ENCODE measurements at places on chromosomes 6 and 20.

DNA sequence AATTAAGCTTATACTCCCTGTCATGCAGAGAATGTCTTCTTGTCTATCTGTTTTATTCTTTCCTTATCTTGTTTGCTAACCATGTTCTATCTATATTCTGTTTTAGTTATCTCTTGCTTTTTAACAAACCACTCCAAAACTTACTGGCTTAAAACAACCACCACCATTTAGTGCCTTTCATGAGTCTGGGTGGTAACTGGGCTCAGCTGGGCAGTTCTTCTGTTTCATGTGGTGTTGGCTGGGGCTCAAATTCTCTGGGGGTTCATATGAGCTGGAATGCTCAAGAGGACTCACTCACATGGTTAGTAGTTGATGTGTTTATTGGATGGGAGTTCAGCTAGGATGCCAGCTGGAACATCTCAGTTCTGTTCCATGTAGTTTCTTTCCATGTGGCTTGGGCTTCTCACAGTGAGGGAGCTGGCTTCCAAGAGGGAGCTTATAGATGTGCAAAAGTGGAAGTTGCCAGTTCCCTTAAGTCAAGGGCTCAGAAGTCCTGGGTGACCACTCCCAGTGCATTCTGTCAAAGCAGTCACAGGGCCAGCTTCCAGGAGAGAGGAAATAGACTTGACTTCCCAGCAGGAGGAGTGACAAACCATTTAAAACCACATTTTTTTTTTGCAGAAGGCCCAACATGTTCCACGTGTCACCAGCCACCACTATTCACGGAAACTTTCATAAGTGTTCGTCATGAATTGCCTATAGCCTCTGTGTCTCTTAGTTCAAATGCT lies 70.4 kb downstream of the PLCB4 start:
- DNase-seq: no peak

- no peak for DNase-seq
These were observed 99.5 kb upstream of the SIRPG start for GRCh38 chr20:1757072-1757471.

GRCh38 chr6:43952746-43953145 lies 174.5 kb downstream of the MRPL14 start:
- DNase-seq: no peak

GRCh38 chr20:36861875-36862801 lies 13.8 kb upstream of the TLDC2 start:
- DNase-seq: no peak

GRCh38 chr6:152293404-152293803 lies 343.8 kb downstream of the SYNE1 start:
- no peak for DNase-seq

DNA sequence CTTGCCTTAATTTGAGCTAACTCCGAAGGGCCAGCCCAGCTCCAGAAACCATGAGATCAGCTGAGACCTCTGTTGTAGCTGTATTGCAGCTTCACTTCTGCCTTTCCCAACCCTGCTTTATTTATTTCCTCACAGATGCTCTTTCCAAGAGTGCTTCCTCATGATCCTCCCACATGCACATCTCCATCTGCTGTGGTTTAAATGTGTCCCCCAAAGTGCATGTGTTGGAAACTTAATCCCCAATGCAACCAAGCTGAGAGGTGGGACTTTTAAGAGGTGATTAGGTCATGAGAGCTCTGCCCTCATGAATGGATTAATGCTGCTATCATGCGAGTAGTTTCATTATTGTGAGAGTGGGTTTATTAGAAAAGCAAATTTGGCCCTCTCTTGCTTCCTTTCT lies 164.4 kb upstream of the TAB2 start:
- DNase-seq: no peak

GRCh38 chr20:25535762-25536161 lies 49.6 kb downstream of the NINL start:
- no peak for DNase-seq

DNA sequence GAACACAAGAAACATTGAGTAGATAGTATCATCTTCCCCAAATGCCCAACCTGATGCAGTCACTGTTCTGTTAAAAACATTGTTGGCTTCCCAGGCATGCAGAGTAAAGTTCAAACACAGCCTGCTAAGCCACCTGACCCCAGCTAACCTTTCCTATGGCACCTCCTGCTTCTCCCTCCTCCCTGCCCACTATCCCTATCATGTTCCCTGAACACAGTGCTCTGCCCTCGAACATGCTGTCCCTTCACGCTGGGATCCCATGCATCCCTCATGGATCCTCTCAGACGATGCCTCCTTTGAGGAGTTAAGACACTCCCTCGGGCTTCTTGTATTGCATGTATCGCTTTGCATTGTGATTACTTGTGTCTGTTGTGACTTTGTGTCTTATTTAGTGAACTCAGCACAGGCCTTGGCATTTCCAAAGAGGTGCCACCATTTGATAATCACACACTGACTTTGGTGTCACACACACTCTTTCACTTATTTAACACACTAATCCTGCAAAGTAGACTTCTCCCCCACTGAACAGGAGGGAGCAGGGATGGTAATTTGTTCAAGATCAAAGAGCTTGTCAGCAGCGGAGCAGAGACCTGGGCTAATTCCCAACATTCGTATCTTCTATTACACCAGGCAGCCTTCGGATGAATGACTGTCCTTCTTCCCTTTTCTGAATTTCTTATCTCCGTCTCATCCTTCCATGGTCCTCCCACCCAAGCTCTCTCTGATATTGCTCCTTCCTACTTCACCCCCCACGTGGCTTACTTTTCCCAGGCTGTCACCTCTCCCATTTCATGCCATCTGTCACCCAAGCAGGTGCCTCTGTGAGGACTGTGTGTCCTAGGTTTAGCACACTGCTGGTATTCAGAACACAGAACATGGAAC lies 28.3 kb upstream of the SMIM29 start:
- no peak for DNase-seq

DNA sequence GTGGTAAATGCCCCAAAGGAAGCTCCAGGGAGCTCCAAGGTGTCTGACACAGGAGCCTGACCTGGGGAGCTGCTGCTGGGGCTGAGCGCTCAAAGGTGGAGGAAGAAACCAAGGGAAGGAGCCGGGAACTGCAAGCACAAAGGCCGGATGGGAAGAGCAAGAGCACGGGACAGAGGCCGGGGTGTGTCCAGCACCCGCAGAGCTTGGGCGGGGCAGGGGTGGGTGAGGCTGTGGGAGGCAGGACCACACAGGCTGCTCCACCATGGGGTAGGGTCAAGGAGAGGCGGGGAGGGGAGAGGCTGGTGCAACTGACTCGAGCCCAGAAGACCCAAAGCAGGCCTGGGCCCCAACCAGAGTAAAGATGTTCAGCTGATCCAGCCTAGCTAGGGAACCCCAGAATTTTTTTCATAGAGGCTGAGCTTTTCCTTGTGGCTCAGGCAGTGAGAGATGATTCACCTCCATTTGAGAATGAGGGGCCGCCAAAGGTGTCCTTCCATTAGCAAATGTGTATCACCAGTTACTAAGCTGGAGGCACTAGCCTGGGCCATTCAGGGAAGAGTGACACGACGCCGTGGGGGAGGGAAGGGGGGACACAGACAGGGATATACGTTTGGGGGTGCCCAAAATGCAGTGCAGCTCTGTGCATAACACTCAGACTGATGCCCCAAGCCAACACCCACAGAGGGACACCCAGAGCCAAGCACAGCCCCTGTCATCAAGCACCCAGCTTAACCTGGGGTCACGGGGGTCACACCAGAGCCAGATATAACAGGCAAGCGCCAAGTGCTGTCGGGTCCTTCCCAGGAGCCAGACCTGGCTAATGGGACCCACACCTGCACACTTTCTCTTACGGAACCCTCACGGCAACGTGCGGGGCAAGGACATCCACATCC lies 21.3 kb upstream of the TLDC2 start:
- no peak for DNase-seq

DNA sequence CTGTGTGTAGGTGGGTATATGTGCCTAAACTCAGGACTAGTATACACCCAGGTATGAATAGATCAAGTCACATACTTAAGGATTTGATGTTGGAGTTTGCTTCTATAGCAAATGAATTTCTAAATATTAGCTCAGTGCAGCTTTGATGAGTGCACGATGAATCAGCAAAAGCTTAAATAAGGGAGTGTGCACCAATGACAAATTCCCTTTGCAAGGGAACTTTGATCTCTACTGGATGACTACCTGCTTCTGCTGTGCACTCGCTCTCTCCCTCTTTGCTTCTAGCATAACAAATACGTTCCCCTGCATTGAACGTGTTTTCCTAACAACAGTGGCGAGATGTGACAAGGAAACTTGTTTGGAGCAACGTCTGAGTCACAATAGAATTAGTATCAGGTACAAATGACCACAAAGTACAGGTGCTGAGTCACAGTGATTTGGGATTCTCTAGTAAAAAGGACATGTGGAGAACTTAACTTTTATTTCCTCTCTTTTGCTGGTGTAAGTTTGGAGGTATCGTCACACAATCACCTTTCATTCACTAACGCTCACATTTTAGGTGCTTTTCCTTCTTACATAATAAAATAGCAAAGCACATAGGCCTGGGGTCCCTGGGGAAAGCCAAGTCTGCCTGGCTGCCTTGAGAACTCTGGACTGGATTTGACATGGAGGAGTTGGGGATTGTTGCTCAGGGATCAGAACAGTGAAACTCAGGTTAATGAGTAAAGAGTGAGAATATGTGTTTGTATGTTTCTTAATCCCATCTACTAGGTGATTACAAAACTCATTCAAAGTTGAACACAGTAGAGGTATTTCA lies 49.7 kb downstream of the KLHL31 start:
- no peak for DNase-seq

DNA sequence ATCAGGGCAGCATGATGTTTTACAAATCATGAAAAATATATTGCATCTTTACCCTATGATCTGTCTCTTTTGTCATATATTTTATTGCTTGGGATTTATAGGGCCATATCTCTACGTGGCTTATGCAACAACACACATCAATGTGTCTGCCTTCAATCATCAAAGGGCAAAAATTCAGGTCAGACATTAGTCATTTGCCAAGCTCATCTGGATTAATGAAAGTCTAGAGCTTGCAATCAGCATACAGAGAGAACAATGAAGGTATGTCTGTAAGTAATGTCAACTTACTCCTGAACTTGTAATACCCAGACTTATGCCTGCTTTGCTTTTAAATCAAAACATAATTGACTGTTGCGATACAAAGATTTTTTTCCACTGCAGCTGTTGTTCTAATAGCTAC lies 282.7 kb downstream of the HAO1 start:
- no peak for DNase-seq

DNA sequence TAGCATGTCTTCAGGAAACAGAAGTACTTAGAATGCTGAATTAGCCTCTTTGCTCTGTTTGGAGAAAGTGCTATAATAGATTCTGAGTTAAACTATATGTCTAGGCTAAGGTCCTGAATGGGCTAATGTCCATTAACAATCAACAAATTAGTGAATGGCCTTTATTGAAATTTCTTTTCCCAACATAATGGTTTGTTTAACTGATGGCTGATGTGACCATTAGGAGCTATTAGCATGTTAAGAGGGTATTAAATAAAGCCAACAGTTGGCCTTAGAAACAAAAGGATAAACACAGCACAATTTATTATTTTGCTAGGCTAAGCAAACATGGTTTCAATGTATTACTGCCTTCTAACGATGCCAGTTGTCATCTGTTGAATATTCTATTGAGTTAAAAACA lies 234.3 kb upstream of the HS3ST5 start:
- DNase-seq: no peak

DNA sequence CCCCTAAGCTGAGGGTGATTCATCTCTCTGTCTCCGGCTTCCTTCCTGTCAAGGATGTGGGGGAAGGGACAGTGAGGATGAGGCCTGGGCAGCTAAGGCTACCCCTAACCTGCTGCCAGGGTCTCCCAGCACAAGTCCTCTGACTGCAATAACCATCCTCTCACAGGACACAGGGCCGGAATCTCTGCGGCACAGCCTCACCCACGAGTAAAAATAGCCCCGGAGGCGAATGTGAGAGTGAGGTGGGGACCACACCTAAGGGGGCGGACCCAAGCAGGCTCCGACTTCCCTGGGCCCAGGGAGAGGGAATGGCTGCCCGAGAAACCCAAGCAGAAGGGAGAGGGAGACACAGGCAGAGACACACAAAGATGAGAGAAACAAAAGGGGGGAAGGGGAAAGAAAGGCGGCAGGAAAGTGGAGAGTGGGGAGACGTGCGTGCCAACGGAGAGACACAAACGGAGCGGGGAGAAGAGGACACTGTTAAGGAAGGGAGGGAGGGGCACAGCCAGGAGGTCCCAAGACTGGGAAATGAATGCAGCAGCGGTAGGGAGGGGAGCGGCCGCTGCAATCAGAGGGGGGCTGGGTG lies 1.4 kb downstream of the CLIC1 start:
- no peak for DNase-seq

DNA sequence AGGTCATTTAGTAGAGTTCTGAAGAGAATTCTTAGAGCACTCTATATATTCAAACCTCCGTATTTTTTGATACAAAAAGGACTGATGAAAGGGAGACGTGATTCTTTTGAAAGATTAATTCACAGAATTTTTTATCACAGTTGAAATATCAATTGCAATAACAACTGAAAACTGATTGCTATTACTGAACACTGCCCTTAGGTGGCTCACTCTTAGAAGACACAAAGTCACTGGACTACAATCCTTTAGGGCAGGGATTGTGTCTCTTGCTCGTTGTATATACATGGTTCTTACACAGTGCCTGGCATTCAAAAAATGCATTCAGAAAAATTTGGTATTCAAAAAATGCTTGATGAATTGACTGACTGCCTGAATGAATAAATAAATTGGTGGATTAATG lies 17.1 kb upstream of the CALHM6 start:
- DNase-seq: no peak

DNA sequence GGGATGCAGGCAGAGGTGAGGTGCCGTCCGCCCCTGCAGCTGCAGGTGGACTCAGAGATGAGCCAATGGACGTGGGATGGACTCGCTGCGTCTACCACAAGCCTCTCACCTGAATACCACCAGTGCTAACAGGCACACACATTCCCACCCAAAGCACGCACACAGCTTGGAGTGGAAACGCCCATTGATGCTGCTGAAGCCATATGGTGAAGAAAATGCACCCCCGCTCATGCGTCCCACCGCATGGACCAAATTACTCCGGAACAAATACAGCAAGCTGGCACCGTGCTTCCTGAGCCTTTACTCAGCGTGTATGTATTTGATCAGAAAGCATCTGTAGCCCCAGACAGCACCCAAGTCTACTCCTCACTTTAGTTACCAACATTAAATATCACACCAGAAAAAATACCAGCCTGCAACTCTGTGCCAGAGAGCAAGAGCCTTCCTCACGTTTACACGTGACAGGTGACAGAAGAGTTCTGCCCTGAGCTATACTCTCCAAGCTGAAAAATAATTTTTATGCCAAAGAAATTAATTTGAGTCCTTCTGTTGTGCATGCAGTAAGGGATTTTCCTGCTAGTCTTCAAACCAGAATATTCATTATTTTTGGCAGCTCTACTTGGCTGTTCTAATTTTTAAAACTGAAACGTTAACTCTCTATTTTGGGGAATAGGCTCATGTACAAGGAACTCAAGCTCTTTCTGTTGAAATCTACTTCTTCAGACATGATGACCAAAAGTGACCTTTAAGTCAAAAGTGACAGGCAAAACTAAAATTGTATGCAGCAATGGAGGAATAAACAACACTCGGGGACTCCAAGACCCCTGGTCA lies 58.2 kb upstream of the SYNDIG1 start:
- DNase-seq: no peak
